Activated CD4-positive, alpha-beta T cell treated with anti-CD3 and anti-CD28 coated beads for 1 hour (primary cell): ENCODE measurements at places on chromosomes 16 and 17.
A peak's percentile ranks its signal among the peaks of the same experiment; 100 is the strongest.

GRCh38 chr17:40123811-40124114 lies 2.0 kb downstream of the MSL1 start:
- no peak for DNase-seq

DNA sequence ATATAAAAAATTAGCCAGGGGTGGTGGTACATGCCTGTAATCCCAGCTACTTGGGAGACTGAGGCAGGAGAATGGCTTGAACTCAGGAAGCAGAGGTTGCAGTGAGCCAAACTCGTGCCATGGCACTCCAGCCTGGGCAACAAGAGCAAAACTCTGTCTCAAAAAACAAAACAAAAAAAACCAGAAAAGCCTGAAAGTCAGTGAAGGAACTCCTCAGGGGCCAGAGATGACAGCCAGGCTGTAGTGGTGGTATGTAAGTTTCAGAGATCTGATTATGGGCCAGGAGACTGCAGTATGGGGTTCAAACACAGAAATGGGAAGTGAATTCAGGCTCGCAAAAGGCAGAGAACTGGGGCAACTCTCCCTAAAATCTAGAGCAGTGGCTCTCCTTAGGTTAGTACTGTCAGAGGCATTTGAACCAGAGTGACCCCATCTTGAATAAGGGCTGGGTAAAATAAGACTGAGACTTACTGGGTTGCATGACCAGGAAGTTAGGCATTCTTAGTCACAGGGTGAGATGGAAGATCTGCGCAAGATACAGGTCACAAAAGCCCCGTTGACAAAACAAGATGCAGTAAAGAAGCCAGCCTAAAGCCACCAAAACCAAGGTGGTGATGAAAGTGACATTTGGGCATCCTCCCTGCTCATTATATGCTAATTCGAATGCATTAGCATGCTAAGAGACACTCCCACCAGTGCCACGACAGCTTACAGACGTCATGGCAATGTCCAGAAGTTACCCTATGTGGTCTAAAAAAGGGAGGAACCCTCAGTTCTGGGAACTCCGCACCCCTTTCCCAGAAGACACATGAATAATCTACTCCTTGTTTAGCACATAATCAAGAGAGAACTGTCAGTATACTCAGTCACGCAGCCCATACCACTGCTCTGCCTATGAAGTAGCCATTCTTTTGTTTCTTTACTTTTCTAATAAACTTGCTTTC lies 120.2 kb upstream of the XYLT1 start:
- DNase-seq = no peak

DNA sequence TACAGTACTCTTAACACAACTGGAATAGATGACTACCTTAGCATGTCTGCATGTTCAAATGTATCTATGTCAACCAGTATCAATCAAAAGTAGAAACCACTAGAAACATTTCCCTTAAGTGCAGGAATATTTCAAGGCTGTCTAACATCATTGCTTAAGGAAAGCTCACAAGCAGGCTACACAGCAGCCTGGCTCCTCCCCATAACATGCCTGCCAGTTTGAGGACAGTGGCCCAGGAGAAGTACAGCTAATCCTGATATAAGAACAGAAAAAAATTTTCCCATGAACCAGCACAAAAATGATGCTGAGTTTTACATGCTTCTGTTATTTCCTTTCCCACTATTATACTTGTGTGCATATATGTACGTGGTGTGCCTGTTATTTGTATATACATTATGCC lies 175.1 kb downstream of the MYO1D start:
- DNase-seq = no peak

- DNase-seq = no peak
Measured at GRCh38 chr17:80722661-80723060, 178.0 kb downstream of the RPTOR start.

DNA sequence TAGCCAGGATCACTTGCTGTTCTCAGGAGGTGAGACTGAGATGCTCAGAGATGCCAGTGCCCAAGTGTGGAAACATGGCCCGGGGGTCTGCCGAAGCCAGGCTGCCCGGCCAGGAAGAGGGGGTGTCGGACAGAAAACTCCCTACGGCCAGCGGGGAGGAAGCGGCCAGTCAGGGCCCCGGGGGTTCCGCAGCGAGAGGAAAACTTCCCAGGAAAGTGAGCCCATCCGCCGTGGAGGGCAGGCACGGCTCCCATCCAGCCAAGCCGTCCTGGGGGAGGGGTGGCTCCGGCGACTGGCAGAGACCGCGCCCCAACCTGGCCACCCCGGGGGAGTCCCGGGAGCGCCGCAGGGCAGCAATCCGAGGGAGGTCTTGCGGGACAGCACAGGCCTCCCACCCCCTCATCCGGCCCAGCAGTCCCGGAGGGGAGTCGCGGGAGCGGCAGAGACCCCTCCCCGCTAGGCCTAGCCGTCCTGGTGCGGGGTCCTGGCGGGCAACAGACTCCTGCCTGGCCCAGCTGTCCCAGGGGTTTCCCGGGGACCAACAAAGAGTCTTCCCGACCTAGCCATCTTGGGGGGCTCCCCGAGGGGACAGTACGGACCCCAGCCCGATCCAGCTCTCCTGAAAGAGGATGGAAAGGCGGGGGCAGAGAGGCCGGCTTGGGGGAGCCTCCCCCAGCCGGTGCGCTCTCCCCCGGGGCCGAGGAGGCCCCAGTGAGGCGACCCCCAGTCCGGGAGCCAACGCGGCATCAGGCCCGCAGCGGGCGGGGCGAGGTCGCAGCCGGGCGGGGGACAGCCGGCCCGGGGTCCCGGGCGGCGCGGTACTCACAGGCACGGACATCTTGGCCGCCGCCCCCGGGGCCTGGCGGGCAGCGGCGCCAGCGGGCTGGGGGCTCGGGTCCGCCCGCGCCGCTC lies 13.8 kb upstream of the BCAR1 start:
- DNase-seq = no peak

- DNase-seq = no peak
Measured at GRCh38 chr16:88881675-88882357, 15.4 kb upstream of the PABPN1L start.

DNA sequence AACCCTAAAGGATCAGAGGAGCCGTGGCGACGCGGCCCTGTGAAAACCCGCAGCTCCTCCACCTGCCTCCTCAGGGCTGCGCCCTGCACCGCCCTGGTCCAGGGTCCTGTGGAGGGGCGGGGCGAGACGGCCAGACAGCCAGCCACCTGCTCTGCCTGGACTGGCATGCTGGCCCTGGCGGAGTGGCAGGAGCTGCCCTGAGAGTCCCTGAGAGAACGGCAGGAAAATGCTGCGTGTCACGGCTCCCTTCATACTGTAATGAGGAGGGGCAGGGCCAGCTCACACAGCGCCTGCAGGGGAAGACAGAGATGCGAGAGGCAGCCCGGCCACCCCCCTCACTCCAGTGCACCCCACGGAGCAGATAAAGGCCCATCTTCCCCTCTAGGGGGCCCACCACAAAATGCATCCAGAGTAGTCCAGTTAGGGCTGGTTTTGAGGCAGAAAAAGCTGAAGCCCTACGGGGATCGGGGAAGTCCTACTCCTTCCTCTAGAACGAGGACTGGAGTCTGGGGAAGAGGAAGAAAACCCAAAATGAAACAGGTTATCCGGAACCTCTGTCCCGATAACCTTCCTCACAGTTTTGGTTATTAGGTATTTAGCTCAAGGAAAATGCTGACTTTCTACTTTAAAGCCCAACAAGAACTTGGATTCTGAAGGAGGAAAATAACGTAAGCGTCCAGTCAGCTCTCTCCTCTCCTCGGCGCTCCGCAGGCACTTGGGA lies 97.6 kb upstream of the DNAH17 start:
- DNase-seq = no peak

DNA sequence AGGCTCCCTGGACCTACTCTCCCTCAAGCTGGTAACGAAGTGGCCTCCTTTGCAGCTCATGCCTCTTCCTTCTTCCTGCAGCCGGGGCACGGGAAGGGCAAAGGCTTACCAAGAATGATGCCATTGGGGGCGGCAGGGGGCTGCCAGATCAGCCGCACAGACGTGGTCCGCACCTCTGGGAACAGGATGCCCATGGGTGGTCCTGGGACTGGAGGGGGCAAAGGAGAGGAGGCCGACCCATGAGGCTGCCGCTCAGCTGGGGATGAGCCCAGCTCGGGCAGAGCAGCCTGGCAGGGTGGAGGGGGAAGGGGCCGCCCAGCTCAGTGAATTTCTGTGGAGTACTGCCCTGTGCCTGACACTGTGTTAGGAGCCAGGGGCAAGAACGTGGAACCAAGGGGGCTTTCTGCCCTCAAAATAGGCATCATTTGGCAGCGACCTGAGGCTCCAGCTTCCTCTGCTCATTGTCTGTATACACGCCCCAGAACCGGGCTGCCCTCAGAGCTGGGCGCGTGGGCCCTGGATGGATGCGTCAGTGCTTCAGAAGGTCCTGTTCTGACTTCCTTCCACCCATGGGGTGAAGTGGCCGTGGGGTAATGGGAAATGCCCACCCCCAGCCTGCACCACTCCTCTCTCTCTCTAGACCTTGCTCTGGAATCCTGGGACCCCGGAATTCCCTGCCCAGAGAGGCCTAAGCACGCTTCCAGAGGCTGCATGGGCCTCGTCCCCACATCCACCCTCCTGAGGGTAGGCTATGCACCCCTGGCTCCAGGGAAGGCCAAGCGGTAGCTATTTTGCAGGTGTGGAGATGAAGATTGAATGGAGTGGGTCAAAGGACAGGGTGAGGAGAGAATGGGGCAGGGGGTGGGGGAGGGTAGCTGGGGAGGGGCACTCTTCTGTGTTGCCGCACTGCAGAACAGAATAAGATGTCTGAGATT lies 79.8 kb upstream of the CDC42EP4 start:
- DNase-seq = no peak

GRCh38 chr16:88785106-88785924 lies at the start of gene PIEZO1:
Gene PIEZO1, minus strand, starts transcription at chr16:88785220. Its CDS starts 256 bp downstream, at chr16:88784964.
- peak; percentile 79 for DNase-seq

DNA sequence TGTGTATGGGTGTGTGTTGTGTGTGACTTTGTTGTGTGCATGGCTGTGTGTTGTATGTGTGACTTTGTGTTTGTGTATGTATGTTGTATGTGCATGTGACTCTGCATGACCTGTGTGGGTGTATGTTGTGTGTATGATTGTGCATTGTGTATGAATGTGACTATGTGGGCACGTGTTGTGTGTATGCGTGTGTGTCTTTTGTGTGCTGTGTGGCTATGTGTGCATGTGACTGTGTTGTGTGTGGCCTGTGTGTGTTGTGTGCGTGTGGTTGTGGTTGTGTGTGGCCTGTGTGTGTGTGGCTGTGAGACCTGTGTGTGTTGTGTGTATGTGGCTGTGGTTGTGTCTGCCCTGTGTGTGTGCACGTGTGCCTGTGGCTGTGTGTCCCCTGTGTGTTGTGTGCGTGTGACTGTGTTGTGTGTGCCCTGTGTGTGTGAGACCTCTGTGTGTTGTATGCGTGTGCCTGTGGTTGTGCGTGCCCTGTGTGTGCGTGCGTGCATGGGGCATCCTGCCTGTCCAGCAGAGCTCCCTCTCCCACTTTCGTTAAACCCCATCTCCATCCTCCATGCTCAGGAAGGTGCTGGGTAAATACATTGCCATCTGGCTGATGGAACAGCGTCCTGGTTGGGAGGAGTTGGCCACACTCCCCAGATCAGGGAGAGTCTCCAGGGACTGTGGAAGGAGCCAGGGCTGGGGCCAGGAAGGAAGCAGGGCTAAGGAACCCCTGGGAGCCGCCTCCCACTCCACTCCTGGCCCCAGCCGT lies 90.1 kb upstream of the GSE1 start:
- DNase-seq = no peak

GRCh38 chr17:29212681-29213121 lies 32.5 kb upstream of the MYO18A start:
- no peak for DNase-seq
